ENCODE measurements at places on chromosomes 4 and X.

- no peaks in the 10 kb centered on the region for H3K36me3 ChIP-seq
- DNase-seq, result no peak
- H3K27ac ChIP-seq, result no peak overlapping the region
Observed at GRCh38 chr4:108355186-108355901, 186.6 kb upstream of the LEF1 start.

- no peak overlapping the region for H3K4me3 ChIP-seq
- H3K27ac ChIP-seq, result no peak overlapping the region
- no peaks in the 10 kb centered on the region for H3K36me3 ChIP-seq
Observed at GRCh38 chrX:40446921-40447320, 133.8 kb upstream of the ATP6AP2 start.

DNA sequence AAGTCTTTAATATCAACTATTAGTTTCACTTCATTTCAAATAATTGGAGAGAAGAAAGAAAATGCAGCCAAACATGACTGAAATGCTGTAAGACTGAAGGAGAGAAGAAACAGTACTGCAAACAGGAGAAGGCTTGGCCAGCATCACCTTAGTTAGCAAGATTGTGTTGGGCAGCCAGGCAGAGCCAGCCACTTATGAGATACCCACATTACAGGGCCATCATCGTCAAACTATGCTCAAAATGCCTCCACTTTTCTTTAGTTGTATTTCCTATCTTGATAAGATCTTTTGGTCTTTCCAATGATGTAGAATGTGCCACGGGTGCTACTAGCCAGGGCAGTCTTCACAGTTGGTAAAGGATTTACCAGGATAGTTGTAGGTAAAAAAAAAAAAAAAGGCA lies 10.9 kb upstream of the IRF2 start:
- no peaks in the 10 kb centered on the region for H3K36me3 ChIP-seq
- H3K4me1 ChIP-seq, result no peaks in the 10 kb centered on the region
- no peak for DNase-seq

DNA sequence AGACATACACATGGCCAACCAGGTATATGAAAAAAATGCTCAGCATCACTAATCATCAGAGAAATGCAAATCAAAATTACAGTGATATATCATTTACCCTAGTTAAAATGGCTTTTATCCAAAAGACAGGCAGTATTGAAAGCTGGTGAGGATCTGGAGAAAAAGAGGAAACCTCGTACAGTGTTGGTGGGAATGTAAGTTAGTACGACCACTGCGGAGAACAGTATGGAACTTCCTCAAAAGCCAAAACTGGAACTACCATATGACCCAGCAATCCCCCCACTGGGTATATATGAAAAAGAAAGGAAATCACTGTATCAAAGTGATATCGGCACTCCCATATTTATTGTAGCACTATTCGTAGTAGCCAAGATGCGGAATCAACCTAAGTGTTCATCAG lies 23.4 kb downstream of the ABHD18 start:
- no peaks in the 10 kb centered on the region for H3K4me1 ChIP-seq
- no peaks in the 10 kb centered on the region for H3K27me3 ChIP-seq
- no peak overlapping the region for H3K4me3 ChIP-seq
- no peak overlapping the region for H3K27ac ChIP-seq
- H3K36me3 ChIP-seq, result no peaks in the 10 kb centered on the region

DNA sequence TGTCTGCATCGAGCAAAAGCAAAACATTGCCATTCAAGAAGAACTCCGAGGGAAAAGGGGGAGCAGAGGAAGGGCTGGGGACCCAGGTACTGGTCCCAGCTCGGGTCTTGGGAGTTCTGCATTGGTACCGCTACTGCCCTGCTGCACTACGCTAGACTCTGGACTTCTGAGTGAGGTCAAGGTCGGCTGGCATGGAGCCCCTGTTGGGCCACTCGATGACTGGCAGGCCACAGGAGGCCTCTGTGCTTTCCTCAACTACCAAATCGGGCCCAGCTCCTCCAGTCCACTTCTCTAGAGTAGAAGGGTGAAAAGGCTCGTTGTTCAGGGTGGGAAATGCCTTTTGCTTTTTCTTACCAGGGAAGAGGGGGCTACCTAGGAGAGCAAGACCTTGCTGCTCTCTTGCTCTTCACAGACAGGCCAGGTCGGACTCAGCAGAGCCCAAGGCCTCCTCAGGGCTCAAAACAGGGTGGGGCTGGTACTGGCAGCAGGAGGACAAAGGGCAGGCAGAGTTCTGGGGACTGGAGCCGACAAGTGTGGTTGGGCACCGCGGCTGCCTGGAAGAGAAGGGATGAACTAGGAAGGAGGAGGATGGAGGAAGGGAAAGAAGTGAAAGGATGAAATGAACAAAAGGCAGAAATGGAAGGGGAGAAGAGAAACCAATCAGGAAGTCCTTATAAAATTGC lies 8.9 kb upstream of the IRAK1 start:
- no peaks in the 10 kb centered on the region for H3K4me1 ChIP-seq
- H3K27ac ChIP-seq, result no peak overlapping the region
- no peak for DNase-seq
- H3K4me3 ChIP-seq, result no peak overlapping the region
- H3K36me3 ChIP-seq, result peaks cover 4% of the 10 kb centered on the region
